Stomach (tissue), 19 donors: ENCODE measurements at places on chromosomes 16 and 17.

- H3K36me3 ChIP-seq = no peaks in the 10 kb centered on the region
- no peak within 1 kb of the TSS for H3K27ac ChIP-seq
- H3K27me3 ChIP-seq = peaks cover 31% of the 10 kb centered on the region
- H3K4me3 ChIP-seq = no peak within 1 kb of the TSS
- no peak for DNase-seq
Observed at GRCh38 chr17:45844695-45845375, at the start of gene SPPL2C. TSS of gene SPPL2C (plus strand) at chr17:45844881. CDS start at chr17:45844907, 26 bp downstream.

DNA sequence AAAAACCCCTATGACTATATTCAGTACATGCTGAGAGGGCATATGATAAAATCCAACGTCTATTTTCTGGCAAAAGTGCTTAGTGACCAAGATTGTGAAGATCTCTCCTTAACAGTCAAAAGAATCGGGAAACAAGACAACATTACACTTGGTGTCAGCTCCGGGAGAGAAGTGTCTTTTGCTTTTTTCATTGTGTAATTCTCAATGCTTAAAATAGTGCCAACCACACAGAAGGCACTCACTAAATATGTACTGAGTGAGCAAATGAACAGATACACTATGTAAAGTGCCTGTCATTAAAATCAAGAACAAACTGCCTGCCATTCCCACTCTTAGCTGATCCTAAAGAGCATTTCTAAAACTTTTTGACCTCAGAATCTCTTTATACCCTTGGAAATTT is 34.1 kb downstream of the VPS53 start:
- peaks cover 21% of the 10 kb centered on the region for H3K4me1 ChIP-seq
- H3K36me3 ChIP-seq = peaks cover 33% of the 10 kb centered on the region
- H3K27me3 ChIP-seq = no peaks in the 10 kb centered on the region
- no peak overlapping the region for H3K4me3 ChIP-seq
- DNase-seq = no peak
- no peak overlapping the region for H3K27ac ChIP-seq

GRCh38 chr17:72677714-72678390 is 414.6 kb downstream of the SLC39A11 start:
- H3K4me1 ChIP-seq = no peaks in the 10 kb centered on the region
- H3K27ac ChIP-seq = no peak overlapping the region
- H3K4me3 ChIP-seq = no peak overlapping the region
- no peak for DNase-seq

DNA sequence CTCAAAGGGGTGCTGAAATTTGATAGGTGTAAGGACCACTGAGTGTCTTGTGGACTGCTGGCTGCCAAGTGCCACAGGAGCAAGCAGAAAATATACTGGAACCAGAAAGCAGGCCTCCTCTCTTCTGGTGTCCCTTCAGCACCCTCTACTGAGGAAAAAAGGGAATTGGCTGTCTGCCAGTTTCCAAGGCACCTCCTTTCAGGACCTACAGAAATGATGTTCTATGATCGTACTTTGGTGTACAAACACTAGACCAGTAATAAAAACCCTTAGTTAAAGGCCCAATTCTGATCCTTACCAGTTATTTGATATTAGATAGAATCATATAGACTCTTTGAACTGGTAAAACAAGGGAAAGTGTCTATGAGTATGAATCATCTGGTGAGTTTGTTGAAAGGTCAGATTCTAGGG is 35.8 kb upstream of the BCAS3 start:
- H3K4me3 ChIP-seq = no peak overlapping the region
- no peak overlapping the region for H3K27ac ChIP-seq
- peaks cover 15% of the 10 kb centered on the region for H3K4me1 ChIP-seq

- H3K4me1 ChIP-seq = peaks cover 30% of the 10 kb centered on the region
- no peak for DNase-seq
- no peak overlapping the region for H3K4me3 ChIP-seq
- no peaks in the 10 kb centered on the region for H3K27me3 ChIP-seq
- H3K27ac ChIP-seq = no peak overlapping the region
Observed at GRCh38 chr16:79754081-79754480, 153.5 kb upstream of the MAF start.

GRCh38 chr16:78950768-78951167 is 649.8 kb downstream of the MAF start:
- no peaks in the 10 kb centered on the region for H3K36me3 ChIP-seq
- DNase-seq = no peak
- no peaks in the 10 kb centered on the region for H3K4me1 ChIP-seq

- no peak overlapping the region for H3K27ac ChIP-seq
- no peak overlapping the region for H3K4me3 ChIP-seq
- no peak for DNase-seq
- H3K4me1 ChIP-seq = peaks cover 23% of the 10 kb centered on the region
- no peaks in the 10 kb centered on the region for H3K27me3 ChIP-seq
Observed at GRCh38 chr17:15963670-15964110, 18.8 kb downstream of the ADORA2B start.

- no peak overlapping the region for H3K4me3 ChIP-seq
- H3K27me3 ChIP-seq = no peaks in the 10 kb centered on the region
- no peaks in the 10 kb centered on the region for H3K4me1 ChIP-seq
- no peak overlapping the region for H3K27ac ChIP-seq
- DNase-seq = no peak
- H3K36me3 ChIP-seq = peaks cover 54% of the 10 kb centered on the region
Observed at GRCh38 chr16:2443555-2443954, 14.3 kb downstream of the CCNF start.

DNA sequence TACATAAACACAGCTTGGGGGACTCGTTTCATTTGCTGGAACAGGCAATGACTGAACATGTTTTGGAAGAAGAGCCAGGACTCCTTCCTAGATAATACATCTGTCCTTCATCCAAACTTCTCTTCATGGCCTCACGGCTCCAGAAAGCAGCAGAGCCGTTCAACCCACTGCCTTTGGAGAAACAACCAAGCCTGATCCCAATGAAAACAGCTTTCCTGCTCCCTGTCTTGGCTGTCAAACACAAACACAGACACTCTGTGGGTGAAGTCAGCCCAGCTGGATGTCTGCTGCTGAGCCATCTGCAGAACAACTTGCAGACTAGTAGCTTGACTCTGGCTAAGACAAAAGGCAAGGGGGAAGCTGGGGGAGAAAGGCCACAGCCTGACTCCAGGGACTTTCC is 345.1 kb upstream of the PSMD7 start:
- H3K27ac ChIP-seq = peak overlapping the region; percentile 24
- H3K36me3 ChIP-seq = no peaks in the 10 kb centered on the region
- H3K4me3 ChIP-seq = no peak overlapping the region
- DNase-seq = peak; percentile 83

- peaks cover 6% of the 10 kb centered on the region for H3K4me1 ChIP-seq
- no peak overlapping the region for H3K4me3 ChIP-seq
- no peaks in the 10 kb centered on the region for H3K27me3 ChIP-seq
- no peaks in the 10 kb centered on the region for H3K36me3 ChIP-seq
- DNase-seq = no peak
- no peak overlapping the region for H3K27ac ChIP-seq
Observed at GRCh38 chr17:12088035-12088434, 67.4 kb downstream of the MAP2K4 start.

DNA sequence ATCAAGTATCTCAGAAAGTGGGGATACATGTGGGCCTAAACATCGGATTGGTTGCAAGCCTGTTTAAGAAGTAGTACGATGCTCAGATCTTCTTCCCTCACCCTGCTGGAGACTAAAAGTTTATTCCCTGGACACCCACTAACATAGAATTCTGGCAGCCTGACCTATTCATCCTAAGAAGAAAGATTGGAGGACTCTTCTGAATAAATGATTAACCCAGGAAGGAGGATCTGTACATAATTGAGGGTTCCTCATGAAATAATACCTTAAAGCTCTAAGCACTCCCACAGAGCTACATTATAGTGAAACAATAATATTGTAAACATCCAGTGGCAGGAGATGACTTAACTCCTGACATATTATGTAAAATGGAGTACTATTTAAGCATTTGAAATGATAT is 111.7 kb downstream of the NLK start:
- no peaks in the 10 kb centered on the region for H3K27me3 ChIP-seq
- DNase-seq = no peak
- no peaks in the 10 kb centered on the region for H3K36me3 ChIP-seq
- no peak overlapping the region for H3K27ac ChIP-seq
- no peaks in the 10 kb centered on the region for H3K4me1 ChIP-seq

GRCh38 chr17:13874817-13875216 is 194.5 kb upstream of the COX10 start:
- no peaks in the 10 kb centered on the region for H3K36me3 ChIP-seq
- H3K4me3 ChIP-seq = no peak overlapping the region
- DNase-seq = no peak
- no peaks in the 10 kb centered on the region for H3K4me1 ChIP-seq

- no peaks in the 10 kb centered on the region for H3K27me3 ChIP-seq
- no peaks in the 10 kb centered on the region for H3K36me3 ChIP-seq
- no peak for DNase-seq
- H3K4me3 ChIP-seq = no peak overlapping the region
- H3K4me1 ChIP-seq = no peaks in the 10 kb centered on the region
- no peak overlapping the region for H3K27ac ChIP-seq
Observed at GRCh38 chr16:86231321-86231995, 278.9 kb upstream of the FOXF1 start.
